ENCODE measurements at places on chromosomes 1 and 21.

- no peak for DNase-seq
Observed at GRCh38 chr1:4718071-4718470, 63.7 kb downstream of the AJAP1 start.

DNA sequence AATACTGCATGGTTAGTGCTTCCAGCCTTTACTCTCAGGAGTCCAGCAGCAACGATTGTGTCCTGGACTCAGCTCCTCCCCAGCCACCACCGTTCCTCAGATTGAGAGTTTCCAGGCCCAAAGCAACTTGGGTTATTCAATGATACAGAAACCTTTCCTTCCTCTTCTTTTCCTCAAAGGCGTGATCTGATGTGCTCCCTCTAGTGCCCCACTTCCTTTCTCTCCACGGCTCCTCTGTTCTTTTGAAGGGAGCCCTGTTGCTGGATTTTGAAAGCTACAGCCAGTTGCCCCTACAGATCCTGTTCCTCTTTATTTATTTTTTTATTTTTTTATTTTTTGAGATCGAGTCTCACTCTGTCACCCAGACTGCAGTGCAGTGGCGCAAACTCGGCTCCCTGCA, 14.1 kb downstream of the CRP start:
- no peak for DNase-seq

DNA sequence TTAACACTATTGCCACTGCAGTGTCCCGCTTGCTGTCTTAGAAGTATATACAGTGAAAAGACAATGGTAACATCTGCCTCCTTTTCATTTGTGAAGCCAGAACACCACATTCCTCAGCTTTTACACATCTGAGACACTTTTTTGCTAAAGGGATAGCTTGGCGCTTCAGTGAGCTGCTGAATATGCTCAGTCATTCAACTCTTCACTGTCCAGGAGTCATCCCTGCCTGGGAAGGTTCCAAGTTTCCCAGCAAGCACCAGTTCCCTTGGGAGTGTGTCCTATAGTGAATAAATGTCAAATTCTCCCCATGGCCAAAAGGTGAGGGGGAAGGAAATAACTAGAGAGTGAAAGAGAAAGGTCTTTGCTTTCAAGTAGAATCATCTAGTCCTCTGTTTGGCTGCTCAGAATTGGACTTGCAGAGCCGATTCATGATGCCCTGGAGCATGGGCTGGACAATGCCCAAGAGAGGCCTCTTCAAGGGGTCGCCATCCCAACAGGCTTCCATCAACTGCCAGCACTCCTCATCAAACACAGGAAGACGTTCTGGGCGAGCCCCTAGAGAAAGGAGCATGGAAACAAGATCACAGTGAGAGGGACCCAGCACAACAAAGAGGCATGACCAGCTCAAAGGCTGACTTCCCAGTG, 25.5 kb upstream of the RBBP5 start:
- peak; percentile 83 for DNase-seq

GRCh38 chr1:219773775-219774174, 154.6 kb downstream of the SLC30A10 start:
- no peak for DNase-seq

- no peak for DNase-seq
Observed at GRCh38 chr1:53237638-53238037, 680 bp downstream of the MAGOH start.

DNA sequence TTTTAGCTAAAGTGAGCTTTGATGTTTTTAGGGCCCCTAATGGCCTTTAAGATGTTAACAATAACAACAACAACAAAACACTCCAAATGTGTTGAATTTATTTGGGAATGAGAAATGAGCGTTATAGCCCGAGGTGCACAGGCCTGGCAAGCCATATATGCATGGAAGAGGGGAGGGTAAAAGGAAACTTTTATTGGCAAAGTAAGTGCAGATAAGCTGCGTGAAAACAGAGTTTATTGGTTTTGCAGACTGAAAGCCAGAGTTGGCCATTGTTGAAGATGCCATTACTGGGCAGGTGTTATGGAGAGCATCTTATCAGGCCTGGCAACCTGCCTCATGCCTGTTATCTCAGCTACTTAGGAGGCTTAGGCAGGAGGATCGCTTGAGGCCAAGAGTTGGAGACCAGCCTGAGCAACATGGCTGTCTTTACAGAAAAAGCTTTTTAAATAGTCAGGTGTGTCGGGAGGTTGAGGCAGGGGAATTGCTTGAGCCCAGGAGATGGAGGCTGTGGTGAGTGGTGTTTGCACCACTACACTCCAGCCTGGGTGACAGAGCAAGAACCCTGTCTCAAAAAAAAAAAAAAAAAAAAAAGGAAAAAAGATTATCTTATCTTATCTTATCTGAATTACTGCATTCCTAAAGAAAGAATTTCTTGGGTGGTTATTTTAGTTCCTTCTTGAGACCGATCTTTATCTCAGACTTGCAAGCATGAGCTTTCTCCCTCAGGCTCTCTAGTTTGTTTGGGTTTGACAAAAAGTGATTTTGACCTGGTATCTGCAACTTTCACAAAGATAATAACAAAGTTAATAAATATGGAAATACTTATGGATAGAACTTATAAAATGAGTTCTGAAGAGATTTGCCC, 1.7 kb downstream of the PATJ start:
- DNase-seq = no peak
